ENCODE measurements at places on chromosomes 2 and 18.

GRCh38 chr2:19722531-19722971, 179.2 kb downstream of the TTC32 start:
- no peak for DNase-seq

GRCh38 chr18:3248062-3248657, 559 bp downstream of the MYL12A start:
- no peak for DNase-seq

- DNase-seq = no peak
Measured at GRCh38 chr2:44793322-44793870, 148.1 kb upstream of the SIX3 start.

- no peak for DNase-seq
Measured at GRCh38 chr2:228681426-228681825, 499.9 kb upstream of the SPHKAP start.

- no peak for DNase-seq
Measured at GRCh38 chr2:65919550-65920188, 487.3 kb upstream of the SPRED2 start.

- no peak for DNase-seq
Measured at GRCh38 chr2:10557506-10558265, 109.6 kb upstream of the ODC1 start.
